Activated CD4-positive, alpha-beta T cell treated with anti-CD3 and anti-CD28 coated beads, Interleukin-2, amount 50 U/mL, for 24 hours (primary cell): ENCODE measurements at places on chromosomes 4 and X.

DNA sequence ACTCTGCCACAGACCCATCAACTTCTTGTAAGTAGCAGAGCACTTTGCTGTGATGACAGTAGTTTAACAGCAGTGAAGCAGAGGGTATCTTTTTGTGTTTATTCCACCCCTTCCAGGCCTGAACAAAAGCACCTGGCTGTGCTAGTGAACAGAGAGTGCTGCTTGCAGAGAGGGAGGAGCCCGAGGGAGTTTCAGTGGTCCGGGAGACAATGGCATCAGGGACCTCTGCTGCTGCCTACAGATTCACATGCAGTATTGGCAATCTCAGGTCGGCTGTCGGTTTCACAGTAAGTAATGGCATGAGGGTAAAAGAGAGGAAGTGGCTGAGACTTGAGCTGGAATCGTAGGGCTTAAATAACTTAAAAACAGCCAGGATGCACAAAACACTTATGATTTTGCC lies 755.8 kb downstream of the RPA4 start:
- DNase-seq = no peak

GRCh38 chrX:115559672-115560071 lies 1.3 kb upstream of the PLS3 start:
- no peak for DNase-seq

GRCh38 chrX:34778916-34779315 lies 121.8 kb upstream of the TMEM47 start:
- no peak for DNase-seq

GRCh38 chr4:13645075-13645474 lies 17.6 kb upstream of the BOD1L1 start:
- no peak for DNase-seq

GRCh38 chr4:38735870-38736269 lies 46.9 kb downstream of the TLR10 start:
- no peak for DNase-seq

DNA sequence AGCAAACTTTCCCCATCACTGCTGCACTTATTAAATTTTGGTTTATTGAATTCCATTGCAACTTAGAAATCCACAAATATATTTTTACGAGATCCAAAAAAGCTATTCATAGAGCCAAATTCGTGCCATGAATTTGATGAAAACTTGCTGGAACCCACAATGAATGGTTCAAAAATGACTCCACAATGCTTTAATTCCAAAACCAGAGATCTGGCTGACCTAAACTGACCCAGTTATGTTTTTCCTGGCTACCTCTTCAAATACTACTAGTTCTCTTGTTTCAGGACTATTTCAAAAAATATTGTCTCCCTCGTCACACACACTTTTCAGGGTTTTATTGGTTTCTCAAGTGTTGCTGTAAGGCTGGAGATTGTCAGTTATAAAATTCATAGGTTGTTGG lies 474.8 kb downstream of the PDGFC start:
- DNase-seq = no peak

DNA sequence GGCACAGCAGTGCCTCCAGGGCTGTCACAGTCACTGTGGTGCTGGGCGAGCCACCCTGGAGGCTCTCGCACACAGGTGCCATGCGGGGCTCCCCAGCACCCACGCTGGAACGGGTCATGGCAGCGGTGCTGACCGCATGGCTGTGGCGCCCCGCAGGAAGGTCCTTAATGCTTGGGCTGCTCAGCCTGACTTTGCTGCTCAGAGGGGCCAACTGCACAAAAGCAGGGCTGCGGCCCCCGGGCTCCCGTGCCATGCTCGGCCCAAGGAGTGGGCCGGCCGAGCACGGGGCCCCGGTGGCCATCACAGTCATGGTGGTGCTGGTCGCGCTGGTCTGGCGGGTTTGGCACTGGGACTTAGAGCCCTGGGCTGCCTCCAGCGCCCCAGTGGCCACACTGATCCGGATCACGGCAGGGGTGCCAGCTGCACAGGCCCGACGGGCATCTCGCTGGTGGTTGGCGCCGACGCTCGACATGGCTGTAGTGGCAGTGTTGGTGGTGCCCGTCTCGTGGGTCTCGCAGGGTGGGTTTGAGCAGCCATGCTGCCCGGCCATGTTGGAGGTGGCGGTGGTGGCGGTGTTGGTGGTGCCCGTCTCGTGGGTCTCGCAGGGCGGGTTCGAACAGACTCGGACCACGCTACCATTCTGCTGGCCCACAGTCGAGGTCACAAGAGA lies 10.2 kb upstream of the RENBP start:
- DNase-seq = no peak

- no peak for DNase-seq
These were observed 441.6 kb upstream of the PITX2 start for GRCh38 chr4:111064342-111064993.

- DNase-seq = no peak
These were observed 120.5 kb downstream of the CAMK2D start for GRCh38 chr4:113641025-113641431.

GRCh38 chr4:9925750-9926439 lies 95.4 kb downstream of the SLC2A9 start:
- DNase-seq = no peak

DNA sequence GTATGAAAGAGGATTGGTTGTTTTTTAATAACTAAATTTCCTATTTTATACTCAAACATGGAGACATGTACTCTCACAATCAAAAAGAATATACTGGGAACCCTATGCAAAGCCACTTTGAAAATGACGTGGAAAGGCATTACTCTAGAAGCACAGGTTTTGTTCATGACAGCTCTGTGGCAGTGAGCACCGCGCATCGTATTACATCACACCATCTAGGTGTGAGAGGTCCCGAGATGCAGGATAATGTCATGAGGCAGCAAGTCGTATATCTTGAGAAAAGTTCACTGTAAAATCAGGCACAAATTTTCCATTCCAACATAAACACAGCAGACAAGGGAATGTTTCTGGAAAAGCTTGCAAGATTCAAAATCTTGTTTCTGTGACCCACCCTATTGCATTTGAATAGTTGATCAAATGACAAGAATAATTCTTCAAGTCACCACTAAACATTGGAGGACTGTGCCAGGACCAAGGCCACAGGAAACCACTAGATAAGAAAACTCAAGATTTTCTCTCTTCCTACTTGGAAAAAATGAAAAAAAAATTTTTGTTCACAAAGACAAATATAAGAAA lies 127.6 kb downstream of the LDB2 start:
- no peak for DNase-seq

- no peak for DNase-seq
These were observed 106.6 kb downstream of the NSUN7 start for GRCh38 chr4:40856277-40856839.

- no peak for DNase-seq
These were observed 16.9 kb downstream of the SPINK2 start for GRCh38 chr4:56804551-56804950.

GRCh38 chr4:99827857-99828256 lies 11.2 kb downstream of the DAPP1 start:
- no peak for DNase-seq

GRCh38 chr4:48766131-48766792 lies 13.8 kb downstream of the FRYL start:
- DNase-seq = no peak

DNA sequence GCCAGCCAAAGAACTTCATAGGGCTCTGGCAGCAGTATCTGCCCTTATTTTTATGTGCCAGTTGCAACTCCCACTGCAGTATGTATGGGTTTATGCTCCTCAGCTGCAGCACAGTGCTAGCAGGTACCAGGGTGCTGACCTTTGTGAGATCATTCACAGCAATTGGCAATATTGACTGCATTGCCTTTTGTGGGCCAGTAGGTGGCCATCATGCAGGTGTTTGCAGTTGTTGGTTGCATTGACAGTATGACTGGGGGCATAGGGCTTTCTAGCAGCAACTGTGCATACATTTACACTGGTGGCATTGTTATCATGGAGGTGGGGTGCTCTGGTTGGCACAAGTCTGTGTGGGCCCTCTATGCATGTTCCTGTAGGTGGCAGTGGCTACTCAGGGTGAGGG lies 42.5 kb downstream of the FAAH2 start:
- no peak for DNase-seq

- DNase-seq = no peak
These were observed 78.7 kb downstream of the WDFY3 start for GRCh38 chr4:84887824-84888223.

DNA sequence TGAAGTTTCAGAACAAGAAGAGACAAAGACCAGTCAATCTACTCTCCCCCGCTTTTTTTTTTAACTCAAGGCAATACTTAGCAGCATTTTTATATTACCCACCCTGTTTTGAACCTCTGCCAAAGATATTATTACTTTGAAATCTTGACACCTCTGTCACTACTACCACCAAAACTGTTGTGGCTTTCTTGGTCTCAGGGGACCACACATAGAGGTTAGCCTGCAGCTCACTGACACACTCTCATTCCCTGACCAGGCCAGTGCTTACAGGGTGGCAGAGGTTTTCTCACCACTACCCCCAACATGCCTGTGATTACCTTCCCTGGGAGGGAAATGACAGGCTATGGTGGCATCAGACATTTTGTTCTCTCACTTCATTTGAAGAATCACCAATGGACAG lies 137.4 kb upstream of the STIM2 start:
- DNase-seq = no peak

DNA sequence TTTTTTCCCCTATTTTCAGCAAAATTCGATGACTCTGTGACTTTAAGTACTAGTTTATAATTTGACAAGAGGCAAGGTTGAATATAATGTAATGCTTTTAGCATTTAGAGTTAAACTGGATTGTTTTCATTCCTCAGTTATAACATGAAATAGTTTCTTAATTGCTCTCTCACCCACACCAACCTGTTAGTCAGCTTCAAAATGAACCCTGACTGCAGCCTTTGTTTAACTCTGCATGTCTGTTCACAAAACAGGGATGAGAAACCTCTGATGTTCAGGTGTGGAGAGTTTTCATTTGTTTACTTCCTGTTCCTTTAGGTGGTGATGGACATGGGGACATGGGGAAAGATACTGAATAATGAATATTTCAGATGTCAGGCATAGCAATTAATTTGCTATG lies 49.9 kb upstream of the MND1 start:
- no peak for DNase-seq

DNA sequence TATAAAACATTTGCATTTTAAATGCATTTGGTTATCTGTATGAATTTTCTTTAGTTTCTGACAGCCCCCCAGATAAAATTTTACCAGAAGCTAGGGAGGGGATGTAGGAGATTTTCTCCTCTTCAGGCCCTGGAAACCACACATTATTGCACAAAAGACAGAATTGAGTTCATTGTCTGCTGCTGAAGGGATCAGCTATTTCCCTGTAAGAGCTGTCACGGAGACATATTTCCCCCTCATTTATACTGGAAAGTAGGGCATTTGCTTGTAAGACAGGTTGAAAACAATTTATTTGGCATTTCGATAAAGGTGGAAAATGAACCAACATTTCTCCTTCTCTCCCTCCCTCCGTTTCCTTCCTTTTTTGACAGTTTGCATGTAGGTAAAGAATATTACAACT lies 241.3 kb upstream of the LCORL start:
- no peak for DNase-seq

GRCh38 chr4:143514901-143515300 lies 1.4 kb downstream of the SMARCA5 start:
- no peak for DNase-seq

GRCh38 chr4:42824278-42824977 lies 68.1 kb upstream of the GRXCR1 start:
- DNase-seq = no peak

GRCh38 chr4:121711263-121712000 lies 14.7 kb upstream of the ANXA5 start:
- no peak for DNase-seq

GRCh38 chrX:41707218-41707617 lies 16.8 kb upstream of the GPR82 start:
- DNase-seq = no peak

DNA sequence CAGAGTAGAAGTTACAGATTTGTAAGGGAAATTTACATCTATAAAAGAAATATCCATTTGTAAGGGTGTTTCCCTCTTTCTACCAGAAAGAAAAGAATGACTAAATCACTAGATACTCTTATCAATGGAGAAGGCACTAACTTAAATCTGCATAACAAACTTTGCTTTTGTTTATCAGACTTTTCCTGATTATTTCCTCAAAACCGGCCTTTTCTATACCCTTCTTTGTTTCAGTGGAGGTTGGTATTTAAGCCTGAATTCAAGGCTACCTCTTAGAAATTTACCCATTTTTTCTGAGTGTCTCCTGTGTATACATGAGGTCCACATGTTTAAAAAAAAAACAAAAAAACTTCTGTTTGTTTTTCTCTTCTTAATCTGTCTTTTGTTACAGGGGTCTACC lies 80.4 kb upstream of the GRPR start:
- DNase-seq = no peak

GRCh38 chr4:182955411-182955810 lies 38.2 kb upstream of the DCTD start:
- DNase-seq = no peak

DNA sequence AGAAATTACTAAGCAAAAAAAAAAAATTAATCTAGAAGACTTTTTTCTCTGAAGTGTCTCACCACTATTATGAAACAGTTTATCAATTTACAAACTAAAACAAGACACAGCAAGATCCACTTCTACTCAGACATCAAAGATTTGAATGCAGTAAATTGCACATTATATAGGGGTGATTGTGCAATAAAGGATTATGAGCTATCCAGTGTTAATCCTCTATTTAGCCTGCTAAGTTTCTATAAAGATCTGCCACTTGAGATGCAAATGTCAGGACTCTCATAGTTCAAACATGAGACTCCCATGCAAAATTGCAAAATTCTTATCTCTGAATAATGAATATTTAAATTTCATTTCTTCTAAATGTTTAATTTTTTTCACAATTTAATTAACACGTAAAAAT lies 2.2 kb downstream of the TECRL start:
- DNase-seq = no peak

DNA sequence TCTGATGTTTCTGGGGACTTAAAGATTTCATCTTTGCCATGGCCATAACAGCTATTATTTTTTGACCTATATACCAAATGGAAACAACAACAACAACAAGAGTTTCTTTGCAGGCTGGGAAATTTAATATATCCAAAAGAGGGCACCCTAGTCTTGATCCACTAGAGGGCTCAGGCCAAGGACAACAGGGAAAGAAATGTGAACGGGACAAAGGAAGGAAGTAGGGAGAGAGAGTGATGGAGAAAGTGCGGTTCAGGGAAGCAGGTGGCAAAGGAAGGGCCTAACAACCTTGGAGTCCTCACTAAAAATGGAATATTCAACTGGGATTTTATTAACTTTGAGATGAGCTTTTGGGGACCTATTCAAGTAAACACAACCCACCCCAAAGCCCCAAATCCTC lies 67.8 kb upstream of the SCML1 start:
- no peak for DNase-seq

DNA sequence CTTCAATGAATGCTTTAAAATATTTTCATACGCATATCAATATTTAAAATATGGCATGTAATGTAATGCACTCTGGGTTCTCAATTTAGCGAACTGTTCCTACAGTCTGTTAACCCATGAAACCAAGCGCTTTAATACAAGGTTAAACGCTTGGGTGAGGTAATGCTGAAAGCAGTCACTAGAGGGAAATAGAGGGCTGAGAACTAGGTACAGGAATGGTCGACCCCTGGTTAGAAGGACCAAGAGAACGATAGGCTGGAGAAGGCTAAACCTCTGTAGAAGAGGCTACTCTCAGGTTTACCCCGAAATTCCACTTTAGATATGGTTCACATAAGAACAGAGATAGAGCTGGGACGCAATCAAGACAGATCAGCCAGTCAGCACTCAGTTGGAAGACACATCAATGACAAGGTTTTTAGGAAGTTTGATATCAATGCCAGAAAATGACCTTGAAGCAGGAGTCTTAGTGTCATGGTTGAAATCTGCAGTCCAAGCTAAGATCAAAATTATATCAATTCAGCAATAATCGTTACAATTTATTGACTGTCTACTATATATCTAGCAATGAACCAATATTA lies 26.9 kb downstream of the ARSJ start:
- DNase-seq = no peak
